Bronchial epithelial cell (primary cell): ENCODE measurements at places on chromosomes 5 and 9.

DNA sequence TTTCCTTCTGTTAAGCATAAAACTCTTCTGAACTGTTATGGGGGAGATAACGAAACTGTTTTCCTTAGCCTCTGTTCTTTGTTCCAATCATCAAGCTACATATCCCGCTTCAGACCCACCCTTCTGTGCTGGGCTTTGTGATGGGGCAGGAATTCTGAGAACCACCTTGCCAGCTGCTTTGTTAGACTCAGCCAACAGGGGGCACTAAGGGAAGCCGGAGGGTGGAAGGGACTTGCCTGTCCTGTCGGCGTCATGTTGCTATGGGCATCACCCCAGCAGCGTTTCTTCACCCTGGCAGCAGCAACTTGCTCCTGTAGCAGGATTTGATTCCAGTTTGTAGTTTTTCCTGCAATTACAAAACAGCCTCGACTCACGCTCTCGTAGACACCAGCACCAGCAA is 169.1 kb downstream of the CAAP1 start:
- DNase-seq: peak; percentile 28

DNA sequence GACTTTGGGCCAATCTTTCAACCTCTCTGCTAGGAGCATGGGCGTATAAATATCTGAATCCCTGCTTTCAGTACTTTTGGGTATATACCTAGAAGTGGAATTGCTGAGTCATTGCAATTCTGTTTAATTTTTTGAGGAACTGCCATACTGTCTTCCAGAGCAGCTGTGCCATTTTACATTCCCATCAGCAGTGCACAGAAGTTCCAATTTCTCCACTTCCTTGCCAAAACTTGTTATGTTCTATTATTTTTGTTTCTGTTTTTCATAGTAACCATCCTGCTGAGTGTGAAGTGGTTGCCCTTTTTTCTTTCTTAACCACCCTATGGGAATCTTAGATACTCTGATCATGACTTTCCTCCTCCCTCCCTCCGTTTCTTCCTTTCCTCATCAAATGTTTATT is 11.1 kb upstream of the CCIN start:
- DNase-seq: no peak

DNA sequence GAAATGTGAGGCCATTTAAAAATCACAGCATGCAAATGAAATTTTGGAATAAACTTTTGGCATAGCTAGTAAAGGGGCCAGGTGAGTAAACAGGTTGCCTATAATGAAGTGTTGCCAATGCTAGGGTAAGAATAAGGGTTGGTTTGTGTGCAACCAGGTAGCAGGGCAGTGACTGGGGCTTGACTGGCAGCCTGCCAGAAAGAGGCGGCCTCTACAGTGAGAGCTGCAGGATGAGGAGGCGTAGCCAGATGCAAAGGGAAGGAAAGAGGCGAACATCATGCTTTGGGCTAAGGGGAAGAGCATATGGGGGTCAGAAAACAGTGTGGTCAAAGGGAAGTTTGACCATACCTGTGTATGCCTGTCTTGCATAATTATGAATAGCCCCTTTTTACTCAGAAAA is 70.6 kb downstream of the MAST4 start:
- no peak for DNase-seq

DNA sequence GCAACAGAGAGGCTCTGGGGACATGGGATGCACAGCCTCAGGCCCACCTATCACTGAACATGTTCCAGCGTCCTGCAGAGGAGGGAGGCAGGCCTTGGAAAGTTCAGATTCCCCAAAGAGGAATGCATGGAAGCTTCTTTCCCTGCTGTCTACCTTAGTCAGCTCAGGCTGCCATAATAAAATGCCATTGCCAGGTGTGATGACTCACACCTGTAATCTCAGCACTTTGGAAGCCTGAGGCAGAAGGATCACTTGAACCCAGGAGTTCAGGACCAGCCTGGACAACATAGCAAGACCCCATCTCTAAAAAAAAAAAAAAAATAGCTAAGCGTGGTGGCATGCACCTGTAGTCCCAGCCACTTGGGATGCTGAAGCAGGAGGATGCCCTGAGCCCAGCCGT is 24.5 kb upstream of the TOR1B start:
- DNase-seq: peak; percentile 61

- no peak for DNase-seq
These were observed 347.4 kb downstream of the SH3GL2 start for GRCh38 chr9:17926246-17926645.

DNA sequence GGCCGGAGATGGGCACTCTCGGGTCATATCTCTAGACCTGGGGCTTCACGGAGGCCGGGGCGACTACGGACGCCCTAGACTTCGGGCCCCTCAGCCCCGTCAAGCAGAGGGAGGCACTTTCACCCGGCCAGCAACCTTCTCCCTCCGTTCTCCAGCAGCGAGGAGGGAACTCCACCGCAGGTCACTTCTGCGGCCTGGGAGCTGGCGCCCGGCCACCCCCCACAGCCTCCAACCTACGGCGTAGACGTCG is 201 bp downstream of the DOLK start:
- DNase-seq: no peak

DNA sequence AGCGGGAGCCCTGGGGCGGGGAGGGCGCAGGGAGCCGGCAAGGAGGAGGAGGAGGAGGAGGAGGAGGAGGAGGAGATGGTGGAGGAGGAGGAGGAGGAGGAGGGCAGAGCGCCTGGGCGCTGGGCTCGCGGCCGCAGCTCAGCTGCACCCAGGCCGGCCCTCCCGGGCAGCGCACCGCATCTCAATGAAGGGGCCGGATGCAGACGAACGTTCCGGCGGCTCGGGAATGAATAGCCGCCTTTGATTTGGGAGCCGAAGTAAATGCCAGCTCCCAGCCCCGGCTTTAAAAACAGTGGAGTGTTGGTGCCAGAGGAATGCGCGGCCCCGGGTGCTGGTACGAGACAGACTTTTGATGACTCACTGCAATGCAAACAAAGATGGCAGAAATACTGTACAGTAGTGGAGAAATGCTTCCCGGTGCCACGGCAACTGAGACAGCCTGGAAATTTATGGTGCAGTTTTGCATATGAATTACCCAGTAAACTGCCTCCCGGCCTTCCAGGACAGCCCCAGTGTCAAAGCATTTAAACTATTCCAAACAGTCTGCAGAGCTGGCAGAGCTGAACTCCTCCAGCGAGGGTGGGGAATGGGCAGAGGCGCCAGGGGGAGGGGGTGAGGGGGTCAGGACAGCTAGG is 43.1 kb downstream of the NACC2 start:
- DNase-seq: peak; percentile 93

- DNase-seq: no peak
These were observed 448 bp downstream of the RELL2 start for GRCh38 chr5:141637123-141637766.

DNA sequence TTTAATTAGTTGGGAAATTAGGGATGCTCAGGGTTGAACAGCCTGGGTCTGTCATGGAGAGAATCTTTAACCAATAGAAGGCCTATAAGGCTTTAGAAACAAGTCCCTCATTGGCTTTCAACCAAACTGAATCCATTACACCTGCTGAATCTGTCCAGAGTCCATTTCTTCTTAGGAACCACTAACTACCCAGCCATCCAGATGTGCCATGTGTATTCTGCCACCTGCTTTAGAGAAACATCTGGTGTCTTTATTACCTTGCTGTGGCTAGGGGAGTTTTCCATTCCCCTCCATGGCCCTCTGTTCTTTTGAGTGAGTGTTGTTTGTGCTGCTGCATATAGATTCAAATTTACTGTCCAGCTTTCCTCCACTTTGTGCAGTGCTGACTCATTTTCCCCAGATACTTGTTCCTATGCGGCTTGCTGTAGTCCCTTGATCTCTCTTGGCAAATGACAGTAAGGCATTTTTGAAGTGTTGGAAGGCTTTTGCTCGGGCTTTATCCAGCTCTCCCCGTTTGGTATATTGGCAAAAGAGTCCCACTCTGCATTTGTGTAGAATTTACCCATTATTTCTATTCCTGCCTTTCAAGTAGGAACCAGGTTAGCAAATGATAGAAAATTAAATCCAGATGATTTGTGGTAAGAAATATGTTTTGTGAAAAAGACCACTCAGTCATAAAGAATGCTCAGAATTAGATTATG is 54.6 kb downstream of the NLN start:
- no peak for DNase-seq

DNA sequence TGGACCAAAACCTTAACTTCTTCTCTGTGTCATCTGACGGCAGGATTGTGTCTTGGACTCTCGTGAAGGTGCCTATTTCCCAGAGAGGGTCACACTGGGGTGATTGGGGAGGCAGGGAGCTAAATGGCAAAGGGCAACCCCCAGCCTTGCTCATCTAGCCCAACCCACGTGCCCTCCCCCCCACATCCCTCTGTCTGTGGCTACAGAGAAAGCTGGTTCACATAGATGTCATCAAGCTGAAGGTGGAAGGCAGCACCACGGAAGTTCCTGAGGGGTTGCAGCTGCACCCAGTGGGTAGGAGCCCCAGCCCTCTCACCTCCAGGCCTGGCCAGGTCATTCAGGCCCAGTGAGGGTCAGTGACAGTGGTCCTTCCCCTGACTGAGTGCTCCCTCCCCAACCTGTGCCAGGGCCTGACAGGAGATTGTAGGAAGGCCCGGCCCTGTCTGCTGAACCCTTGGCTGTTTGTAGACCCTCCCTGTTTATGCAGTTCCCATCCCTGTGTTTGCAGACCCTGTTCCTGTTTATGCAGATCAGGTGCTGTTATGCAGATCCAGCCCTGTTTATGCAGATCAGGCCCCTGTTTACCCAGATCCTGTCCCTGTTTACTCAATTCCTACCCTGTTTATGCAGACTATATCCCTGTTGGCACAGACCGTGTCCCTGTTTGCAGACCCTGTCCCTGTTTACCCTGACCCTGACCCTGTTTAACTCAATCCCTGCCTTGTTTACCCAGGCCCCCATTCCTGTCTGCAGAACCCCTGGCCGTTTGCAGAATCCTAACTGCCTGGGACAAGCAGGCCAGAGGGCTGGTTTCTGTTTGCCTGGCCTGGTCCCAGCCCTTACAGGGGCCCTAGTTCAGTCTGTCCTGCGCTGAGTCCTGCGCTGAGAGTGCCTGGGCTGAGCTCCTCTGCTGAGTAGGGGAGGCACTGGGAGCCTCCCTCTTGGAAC is 10.4 kb downstream of the ENHO start:
- DNase-seq: no peak

DNA sequence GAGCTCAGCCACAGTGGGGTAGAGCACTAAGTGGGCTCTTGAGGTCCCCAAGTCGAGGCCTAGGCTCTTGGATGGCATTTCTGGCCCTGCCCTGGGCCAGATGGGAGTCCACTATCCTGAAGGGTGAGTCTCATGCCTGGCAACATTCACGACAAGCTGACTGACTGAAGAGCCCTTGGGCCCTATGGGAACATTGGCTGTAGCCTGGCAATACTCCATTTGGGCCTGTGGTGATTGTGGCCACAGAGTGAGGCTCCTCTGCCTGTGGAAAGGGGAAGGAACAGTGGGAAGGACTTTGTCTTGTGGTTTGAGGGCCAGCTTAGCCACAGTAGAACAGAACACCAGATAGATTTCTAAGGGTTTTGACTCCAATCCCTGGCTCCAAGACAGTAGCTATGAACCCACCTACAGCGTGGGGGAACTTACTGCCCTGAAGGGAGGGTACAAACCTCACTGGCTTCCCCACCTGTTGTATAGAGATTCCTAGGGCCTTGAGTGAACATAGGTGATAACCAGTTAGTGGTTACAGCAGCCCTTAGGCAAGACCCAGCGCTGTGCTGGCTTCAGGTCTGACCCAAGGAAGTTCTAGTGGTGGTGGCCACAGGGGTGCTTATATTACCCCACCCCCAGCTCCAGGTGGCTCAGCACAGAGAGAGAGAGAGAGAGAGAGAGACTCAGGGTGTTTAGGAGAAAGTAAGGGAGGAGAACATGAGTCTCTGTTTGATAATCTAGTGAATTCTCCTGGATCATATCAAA is 72.4 kb downstream of the KIAA0825 start:
- no peak for DNase-seq

DNA sequence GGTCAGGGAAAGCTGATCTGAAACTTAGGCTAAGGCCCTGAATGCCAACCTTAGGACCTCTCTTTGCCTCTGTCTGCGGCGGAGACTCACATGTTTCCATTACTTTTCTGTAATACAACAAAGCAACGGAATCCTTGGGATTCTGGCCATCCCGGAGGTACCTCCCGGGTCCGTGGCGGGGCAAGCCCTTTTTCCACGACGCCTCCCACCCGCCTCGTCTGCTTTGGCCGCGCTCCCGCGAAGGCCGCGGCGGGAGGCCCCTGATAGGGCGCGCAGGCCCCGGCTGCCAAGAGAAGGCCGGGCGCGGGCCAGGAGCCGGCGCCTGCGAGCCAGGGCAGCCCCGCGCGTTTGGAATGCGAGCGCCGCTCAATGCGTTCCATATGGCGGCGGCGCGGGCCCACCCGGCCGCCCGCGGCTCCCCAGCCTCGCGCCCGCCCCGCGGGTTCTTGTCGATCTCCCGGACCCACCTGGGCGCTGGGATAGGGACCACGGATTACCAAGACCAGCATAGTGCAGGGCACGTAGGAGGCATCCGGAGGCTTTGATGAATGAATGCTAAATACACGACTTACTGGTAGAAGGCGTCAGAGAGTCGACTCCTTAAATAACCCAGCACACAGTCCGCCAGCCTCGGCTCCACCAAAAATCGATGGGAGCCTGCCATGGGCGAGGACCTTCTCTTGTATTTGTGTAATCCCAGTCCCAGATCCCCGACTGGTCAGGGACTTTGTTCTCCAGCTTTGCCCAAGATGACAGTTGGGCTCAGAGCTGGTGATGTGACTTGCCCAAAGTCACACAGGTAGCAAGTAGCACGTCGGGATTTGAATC is 17.5 kb upstream of the PHF19 start:
- no peak for DNase-seq

- no peak for DNase-seq
These were observed 65.4 kb upstream of the WWC1 start for GRCh38 chr5:168226012-168226411.

DNA sequence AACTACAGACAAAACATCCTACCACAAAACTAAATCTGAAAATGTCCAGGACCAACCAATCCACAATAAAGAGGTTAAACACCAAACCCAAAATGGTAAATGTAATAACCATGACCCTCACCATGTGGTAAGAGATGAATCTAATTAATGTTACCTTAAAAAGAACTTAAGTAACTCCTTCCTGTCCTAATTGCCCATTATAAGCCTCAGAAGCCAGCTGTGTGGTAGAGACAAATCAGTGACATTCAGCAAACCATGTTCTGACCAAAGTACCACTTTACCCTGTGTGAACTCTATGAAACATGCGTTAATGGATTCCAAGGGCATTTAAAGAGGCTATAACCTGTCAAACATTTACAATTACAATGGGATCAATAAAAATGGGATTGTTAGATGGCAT is 25.0 kb downstream of the LPAR1 start:
- DNase-seq: no peak
